A549 treated with dexamethasone at 1 μM for 4 hours (cell line): ENCODE measurements at places on chromosomes 6 and 20. TPM values are rescaled to one million over a fixed set of nuclear protein-coding genes. Genes with fewer than 3 reads are reported as not detected.

Gene HLA-DOA
- 0.09 TPM in 1 of 5 replicates, not detected in the others for total RNA-seq

Gene VSX1
- total RNA-seq = 0.69 to 1.3 TPM (median 0.88 TPM) in 5 replicates

Gene APMAP
- 172 to 195 TPM (median 186 TPM) in 5 replicates for total RNA-seq

Gene GSTA1
- total RNA-seq = 0.11 TPM in 1 of 5 replicates, not detected in the others

Gene RWDD2A
- total RNA-seq = 1.3 to 1.9 TPM (median 1.7 TPM) in 5 replicates

Gene MED20
- 14.1 to 15.6 TPM (median 15.1 TPM) in 5 replicates for total RNA-seq

Gene SASH1
- total RNA-seq = 2.0 to 3.1 TPM (median 2.5 TPM) in 5 replicates

Gene MUC21
- total RNA-seq = 0.02 TPM in 1 of 5 replicates, not detected in the others

Gene B4GALT5
- 53.4 to 75.6 TPM (median 68.7 TPM) in 5 replicates for total RNA-seq

Gene IP6K3
- total RNA-seq = 1.7 to 2.4 TPM (median 2.0 TPM) in 5 replicates

Gene CTAGE9
- total RNA-seq = not detected in 5 replicates

Gene RPRD1B
- 24.9 to 34.0 TPM (median 29.5 TPM) in 5 replicates for total RNA-seq

Gene BTBD9
- 1.8 to 2.9 TPM (median 2.6 TPM) in 5 replicates for total RNA-seq

Gene RRP36
- total RNA-seq = 70.2 to 79.1 TPM (median 72.4 TPM) in 5 replicates

Gene CRIP3
- 0.11 to 0.71 TPM (median 0.28 TPM) in 5 replicates for total RNA-seq

Gene SEMG1
- 0.05 TPM in 1 of 5 replicates, not detected in the others for total RNA-seq

Gene EPPIN
- not detected in 5 replicates for total RNA-seq

Gene LRRN4
- total RNA-seq = 0.02 to 0.07 TPM (median 0.05 TPM) in 4 of 5 replicates, not detected in the other

Gene PRICKLE4
- total RNA-seq = 0.33 to 1.1 TPM (median 0.78 TPM) in 5 replicates

Gene PERP
- total RNA-seq = 70.0 to 78.4 TPM (median 74.4 TPM) in 5 replicates

Gene EYS
- 0.01 to 0.06 TPM in 2 of 5 replicates, not detected in the others for total RNA-seq

Gene CDYL
- 19.1 to 26.1 TPM (median 21.6 TPM) in 5 replicates for total RNA-seq

Gene BNIP5
- total RNA-seq = 0.02 to 0.05 TPM (median 0.03 TPM) in 5 replicates

Gene MOG
- total RNA-seq = not detected in 5 replicates

Gene BTN1A1
- not detected in 5 replicates for total RNA-seq

Gene CARMIL1
- total RNA-seq = 8.5 to 10.3 TPM (median 8.9 TPM) in 5 replicates

Gene CSNK2A1
- 137 to 190 TPM (median 174 TPM) in 5 replicates for total RNA-seq

Gene PAX1
- total RNA-seq = 0.05 to 0.11 TPM in 2 of 5 replicates, not detected in the others

Gene PLN
- total RNA-seq = not detected in 5 replicates

Gene KHDC1L
- 0.25 to 0.41 TPM (median 0.28 TPM) in 3 of 5 replicates, not detected in the others for total RNA-seq

Gene SPTLC3
- 0.01 to 0.12 TPM (median 0.06 TPM) in 4 of 5 replicates, not detected in the other for total RNA-seq

Gene IL17F
- not detected in 5 replicates for total RNA-seq

Gene GPLD1
- 0.45 to 1.4 TPM (median 1.3 TPM) in 5 replicates for total RNA-seq

Gene ZSWIM3
- total RNA-seq = 1.4 to 1.9 TPM (median 1.6 TPM) in 5 replicates

Gene GLP1R
- not detected in 5 replicates for total RNA-seq

Gene CST1
- total RNA-seq = 1.1 to 2.5 TPM (median 1.4 TPM) in 5 replicates

Gene CRISP2
- not detected in 5 replicates for total RNA-seq

Gene B3GALT4
- 0.44 to 0.85 TPM (median 0.71 TPM) in 5 replicates for total RNA-seq

Gene OTOR
- not detected in 5 replicates for total RNA-seq
